Stimulated activated CD4-positive, alpha-beta T cell treated with anti-CD3 and anti-CD28 coated beads, Interleukin-1b, Interleukin-23, amount 100 ng/mL, for 1 hour (primary cell): ENCODE measurements at places on chromosomes 5 and 9.

- no peak for DNase-seq
Observed at GRCh38 chr5:88836195-88836838, 46.7 kb downstream of the MEF2C start.

- no peak for DNase-seq
Observed at GRCh38 chr9:134320126-134320867, 6.0 kb upstream of the RXRA start.

DNA sequence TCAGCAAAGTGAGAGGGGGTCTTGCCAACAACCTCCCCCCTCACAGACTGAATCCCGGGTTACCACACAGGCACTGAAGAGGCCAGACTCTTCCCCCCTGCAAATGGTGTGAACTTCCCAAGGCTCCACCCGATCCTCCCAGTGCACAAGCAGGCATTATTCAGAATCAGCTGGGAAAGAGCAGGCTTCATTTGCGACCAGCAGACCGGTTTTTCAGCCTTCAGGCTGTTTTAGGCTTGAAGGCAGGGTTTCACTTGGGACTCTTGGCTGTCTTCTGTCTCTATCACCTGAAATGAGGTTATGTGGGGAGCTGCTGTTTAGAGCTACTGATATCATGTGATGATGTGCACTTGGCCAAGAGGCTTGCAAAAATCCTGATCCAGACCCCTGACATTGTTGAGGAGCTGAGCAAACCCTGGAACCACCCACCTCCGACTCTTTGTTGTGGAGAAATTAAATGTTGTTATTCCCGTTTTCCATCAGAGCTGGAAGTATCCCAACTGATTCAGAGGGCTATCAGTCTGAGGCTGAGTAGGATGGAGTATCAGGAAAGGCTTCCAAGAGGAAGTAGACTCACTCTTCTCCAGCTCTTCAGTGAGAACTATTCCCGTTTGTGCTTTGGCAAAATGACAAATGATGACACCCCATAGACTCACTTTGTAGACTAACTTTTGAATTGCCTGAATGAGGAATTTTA is 63.3 kb upstream of the ZFR start:
- DNase-seq: no peak

DNA sequence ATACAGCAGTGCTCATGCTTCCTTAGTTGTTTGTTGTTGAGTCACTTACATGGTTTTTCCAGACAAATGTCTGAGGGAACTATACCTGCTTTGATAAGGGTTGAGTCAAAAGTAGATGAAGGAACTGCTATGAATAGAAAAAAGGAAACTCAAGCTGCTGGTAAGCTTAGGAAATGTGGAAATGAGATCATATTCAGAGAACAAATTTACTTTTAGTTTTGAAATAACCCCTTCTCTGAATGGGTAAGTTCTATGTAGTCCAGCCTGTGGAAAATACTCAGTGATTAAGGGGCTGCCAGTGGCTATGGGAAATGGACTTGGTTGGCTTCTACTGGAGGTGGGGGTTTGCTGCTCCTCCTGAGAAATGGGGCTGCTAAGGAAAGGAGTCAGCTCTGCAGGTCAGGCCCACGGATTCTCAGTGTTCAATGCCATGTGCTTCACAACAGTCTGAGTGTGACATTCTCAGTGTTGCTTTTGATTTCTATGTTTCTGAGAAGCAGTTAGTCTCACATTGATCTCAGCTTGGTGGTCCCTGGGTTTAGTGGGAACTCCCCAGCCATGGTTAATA is 47.7 kb upstream of the GLRX start:
- DNase-seq: peak; percentile 23

DNA sequence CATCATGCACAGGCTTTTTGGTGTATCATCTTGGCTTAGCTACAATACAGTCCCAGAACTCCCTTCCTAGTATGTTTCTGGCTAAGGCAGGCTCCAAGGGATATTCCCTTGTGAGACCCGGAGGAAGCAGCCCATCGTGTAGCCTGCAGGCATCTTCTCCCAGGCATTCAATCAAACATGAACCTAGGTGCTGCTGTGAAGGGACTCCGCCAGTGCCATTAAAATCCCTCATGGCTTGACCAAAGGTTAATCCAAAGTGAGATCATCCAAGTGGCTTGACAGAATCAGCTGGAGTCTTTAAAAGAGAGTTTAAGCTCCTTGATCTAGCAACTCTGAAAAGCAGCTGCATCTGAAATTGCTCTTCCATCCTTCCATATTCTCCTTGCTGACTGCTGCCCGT is 333.9 kb downstream of the DIRAS2 start:
- no peak for DNase-seq

- peak; percentile 48 for DNase-seq
Observed at GRCh38 chr9:136544964-136545691, 720 bp downstream of the NOTCH1 start.
